ENCODE measurements at places on chromosomes 3 and 15.

DNA sequence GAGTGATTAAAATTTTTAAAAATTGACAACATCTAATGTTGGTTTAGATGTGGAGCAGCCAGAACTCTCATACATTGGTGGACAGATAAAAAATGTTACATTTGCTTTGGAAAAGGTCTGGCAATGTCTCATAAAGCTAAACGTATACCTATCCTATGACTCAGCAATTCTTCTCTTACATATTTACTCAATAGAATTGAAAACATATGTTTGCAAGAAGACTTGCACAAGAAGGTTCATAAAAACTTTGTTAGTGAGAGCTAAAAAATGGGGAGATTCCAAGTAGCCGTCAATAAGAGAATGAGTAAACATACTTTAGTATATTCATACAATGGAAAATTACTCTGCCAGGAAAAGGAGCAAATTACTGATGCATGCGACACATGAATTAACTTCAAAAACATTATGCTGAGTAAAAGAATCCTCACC is 30.0 kb downstream of the MASP1 start:
- no peak for DNase-seq

GRCh38 chr15:87454860-87455259 is 801.7 kb downstream of the NTRK3 start:
- DNase-seq, result no peak

DNA sequence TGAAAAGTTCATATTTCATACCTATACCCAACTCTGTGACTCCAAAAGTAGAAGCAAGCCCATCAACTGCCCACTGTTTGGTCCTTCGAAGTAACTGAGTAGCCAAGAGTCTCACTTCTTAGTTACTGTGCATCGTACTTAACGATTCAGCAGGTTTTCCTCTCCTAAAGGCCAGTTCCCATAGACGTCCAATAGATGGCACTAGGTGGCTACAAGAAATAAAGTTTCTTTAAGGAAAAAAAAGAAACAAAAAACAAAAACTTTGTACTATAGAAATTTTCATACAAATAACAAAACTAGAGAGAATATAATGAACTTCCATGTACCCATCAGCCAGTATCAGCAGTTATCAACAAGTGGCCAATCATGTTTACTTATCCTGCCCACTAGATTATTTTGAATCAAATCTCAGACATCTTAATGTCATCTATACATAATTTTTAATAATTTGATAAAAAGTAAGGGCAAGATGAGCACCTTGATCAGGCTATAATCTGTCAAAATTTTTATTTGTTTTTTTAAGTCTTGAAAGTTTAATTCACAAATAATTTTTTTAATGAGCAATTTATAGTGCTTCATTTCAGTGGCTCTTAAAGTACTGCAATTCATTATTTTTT is 63.8 kb upstream of the ACP3 start:
- peak; percentile 47 for DNase-seq

DNA sequence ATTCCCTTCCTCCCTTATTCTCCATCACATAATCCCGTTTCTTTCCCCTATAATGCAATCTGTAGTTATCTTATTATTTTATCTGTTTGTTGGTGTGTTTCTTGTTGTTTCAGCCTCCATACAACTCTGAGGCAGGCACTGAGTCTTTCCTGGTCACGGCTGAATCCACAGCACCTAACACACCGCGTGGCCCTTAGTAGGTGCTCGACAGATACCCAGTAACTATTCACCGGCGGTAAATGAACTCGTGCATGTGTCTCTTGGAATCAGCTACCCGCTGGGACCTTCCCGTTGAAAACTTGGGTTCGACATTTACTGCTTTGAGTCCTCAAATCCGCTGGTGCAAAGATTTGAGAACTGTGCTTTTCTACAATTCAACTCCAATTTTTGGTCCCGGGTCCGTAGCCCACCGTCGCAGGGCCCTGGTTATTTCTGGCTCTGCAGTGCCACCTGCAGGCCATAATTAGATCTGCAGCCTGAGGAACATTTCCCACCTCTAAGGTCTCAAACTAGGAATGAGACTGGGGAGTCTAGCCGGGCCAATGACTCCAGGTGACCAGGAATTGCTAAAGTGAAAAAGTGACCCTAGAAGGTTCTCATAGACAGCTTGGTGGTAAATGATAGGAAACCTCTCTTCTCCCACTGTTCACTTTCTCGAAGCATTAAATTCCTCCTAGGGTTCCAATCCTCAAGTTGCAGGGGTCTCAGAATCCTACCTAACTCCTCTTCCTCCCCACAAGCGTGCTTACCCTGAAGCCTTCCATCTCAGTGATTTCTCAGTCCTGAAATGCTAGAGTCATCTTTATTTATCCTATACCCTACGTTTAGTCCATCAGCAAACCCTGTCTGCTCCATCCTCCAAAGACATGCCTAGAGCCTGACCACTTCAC is 40.0 kb upstream of the TRH start:
- DNase-seq, result peak; percentile 64

GRCh38 chr3:65094723-65095122 is 406.9 kb upstream of the ADAMTS9 start:
- DNase-seq, result no peak

- DNase-seq, result no peak
Observed at GRCh38 chr15:59394166-59394661, 21.5 kb upstream of the MYO1E start.

DNA sequence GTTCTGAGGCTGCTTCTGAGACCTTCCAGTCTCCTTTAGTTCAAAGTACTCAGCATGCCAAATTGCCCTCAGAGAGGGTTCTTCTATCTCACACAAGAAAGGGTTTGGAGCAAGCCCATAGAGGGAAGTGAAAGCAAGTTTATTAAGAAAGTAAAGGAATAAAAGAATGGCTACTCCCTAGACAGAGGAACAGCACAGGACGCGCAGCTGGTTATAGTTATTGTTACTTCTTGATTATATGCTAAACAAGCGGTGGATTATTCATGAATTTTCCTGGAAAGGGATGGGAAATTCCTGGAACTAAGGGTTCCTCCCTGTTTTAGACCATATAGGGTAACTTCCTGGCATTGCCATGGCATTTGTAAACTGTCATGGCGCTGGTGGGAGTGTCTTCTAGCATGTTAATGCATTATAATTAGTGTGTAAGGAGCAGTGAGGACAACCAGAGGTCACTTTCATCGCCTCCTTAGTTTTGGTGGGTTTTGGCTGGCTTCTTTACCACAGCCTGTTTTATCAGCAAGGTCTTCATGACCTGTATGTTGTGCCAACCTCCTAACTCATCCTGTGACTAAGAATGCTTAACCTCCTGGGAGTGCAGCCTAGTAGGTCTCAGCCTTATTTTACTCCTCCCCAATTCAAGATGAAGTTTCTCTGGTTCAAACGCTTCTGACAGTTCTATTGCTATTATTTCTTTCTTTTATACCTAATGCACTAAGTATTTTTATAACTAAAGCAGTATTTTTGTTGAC is 26.3 kb downstream of the SCN11A start:
- no peak for DNase-seq

- DNase-seq, result no peak
Observed at GRCh38 chr3:129434140-129434539, 5.6 kb downstream of the MBD4 start.

GRCh38 chr3:152100491-152101132 is 168.1 kb upstream of the MBNL1 start:
- DNase-seq, result peak; percentile 26

DNA sequence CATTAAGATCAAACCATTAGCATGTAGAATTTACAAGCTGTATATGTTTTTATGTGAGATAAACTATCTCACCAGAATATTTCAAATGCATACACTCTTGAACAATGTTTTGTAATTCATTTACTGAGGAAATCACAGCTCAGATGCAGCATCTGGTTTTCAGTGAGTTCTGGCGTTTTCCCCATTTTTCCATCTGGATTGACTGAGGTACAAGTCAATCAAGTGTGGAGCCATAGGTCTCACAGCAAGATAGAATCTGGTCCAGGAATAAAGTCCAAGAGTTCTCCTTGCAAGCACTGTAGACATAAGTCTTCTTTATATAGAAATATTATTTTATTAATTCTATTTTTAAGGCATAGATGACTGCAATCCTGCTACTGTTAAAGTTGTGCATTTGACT is 219.3 kb downstream of the ZBBX start:
- no peak for DNase-seq

All from GM13976 (cell line).